ENCODE measurements at places on chromosomes 3 and 15.

GRCh38 chr3:162799910-162800309 is 1303.3 kb downstream of the OTOL1 start:
- DNase-seq = no peak

GRCh38 chr3:80308637-80309036 is 540.8 kb upstream of the ROBO1 start:
- DNase-seq = no peak

DNA sequence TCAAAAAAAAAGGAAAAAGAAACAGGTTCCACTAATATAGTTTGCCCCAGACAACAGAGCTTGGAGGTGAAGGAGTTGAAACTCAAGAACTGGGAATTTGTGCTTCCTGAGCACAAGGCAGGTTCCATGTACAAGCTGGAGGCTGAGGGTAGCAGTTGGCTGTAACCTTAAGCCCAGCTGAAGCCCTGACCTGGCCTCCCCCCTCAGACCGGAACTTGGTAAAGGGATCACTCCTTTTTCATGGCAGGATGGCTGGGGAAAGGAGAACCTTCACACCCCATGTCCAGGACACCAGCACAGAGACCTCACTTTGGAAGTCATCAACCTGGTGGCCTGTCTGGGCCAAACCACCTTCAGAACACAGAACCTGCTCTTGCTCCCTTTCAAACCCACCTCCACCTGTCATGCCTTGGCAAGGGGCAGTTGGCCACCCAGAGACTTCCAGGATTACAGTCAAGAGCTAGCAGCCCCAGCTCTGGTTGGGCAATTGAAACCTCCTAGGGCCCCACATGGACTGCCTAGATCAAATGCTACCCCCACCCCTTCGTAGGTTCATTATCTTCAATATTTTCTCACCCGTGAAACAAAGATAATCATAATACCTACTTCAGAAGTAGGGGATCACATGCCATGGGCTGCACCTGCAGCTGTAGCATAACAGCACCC is 3.5 kb downstream of the RPL29 start:
- DNase-seq = no peak

- no peak for DNase-seq
Observed at GRCh38 chr3:86949850-86950249, 41.1 kb downstream of the VGLL3 start.

- DNase-seq = no peak
Observed at GRCh38 chr3:59499000-59499399, 449.2 kb upstream of the CFAP20DC start.

DNA sequence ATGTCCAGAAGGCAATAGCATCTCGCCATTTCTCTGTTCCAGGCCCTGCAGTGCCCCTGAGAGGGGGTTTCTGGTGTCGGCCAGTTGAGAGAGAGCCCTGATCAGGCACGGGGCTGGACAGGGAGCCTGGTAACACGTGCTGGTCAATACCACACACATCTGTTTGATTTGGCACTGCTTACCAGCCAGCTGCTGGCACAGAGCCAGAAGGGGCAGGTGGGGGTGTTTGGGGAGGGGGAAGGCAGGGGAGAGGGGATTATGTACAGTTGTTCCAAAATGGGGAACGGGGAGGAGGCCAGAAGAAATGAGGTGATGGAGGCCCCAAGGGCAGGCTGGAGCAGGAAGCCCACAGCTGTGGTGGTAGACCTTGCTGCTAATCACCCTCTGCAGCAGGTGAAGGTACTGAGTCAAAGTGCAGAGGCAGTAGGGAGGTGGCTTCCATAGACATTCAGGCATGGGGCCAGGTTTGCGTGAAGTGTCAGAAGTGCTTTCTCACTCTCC is 153.5 kb upstream of the LPP start:
- DNase-seq = no peak

DNA sequence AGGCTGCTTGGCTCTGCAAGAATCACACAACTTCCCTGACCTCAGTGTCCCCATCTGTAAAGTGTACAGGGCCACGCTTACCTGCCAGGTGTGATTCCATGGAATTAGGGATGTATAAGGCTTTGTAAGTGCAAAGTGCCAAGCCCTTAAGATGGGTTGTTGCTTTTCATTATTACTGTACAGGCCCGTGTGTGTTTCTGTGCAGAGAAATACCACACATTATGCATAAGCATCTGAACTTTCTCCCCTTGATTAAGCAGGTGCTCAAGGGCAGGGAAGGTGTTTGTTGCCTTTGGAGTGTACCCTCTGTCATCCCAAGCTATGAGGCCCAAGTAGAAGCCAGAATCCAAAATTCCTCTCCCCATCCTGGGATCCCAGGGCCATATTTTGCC is 13.6 kb upstream of the HRH1 start:
- DNase-seq = no peak

- no peak for DNase-seq
Observed at GRCh38 chr3:111311709-111312235, 230.2 kb upstream of the CD96 start.

DNA sequence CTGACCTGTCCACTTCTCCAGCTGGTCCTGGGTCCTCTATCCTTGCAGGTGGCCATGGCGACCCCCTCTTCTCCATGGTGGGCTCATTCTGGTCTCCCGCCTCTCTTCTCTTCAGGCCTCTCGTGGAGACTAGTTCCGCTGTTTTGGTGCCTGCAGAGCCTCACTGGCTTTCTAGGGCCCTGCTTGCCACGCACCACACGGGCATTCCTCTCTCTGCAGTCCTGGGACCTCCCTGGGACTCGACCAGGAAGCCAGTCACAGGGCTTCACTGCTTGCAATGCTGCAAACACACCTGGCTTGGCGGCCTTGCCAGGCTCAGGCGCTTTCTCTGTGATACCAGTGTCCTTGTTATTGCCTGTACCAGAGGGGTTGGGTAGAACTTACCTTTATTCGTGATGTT is 9.1 kb downstream of the SLC28A1 start:
- DNase-seq = no peak

GRCh38 chr15:91921188-91921842 is 67.8 kb downstream of the SLCO3A1 start:
- no peak for DNase-seq

GRCh38 chr15:80695099-80695910 is at the start of gene ABHD17C:
Gene ABHD17C, plus strand, starts transcription at chr15:80695310. Its CDS starts 120 bp downstream, at chr15:80695430.
- peak; percentile 82 for DNase-seq

DNA sequence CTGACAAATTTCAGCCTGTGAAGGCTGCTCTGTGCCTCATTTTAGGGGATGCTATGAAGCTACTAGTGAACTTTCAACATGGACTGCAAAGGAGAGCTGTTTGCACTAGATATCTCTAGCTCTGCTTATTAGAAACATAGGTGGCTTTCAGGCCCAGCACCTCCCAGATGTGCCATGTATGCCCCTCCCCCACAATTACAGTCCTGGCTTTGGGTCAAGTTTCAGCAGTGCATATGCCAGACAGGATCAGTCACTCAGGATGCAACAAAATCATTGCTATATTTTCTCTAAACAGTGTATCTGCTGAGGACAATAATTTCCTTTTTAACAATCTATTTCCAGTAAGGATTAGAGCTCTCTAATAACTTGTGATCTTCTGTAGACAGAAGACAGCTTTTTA is 178.8 kb upstream of the STAC start:
- no peak for DNase-seq

DNA sequence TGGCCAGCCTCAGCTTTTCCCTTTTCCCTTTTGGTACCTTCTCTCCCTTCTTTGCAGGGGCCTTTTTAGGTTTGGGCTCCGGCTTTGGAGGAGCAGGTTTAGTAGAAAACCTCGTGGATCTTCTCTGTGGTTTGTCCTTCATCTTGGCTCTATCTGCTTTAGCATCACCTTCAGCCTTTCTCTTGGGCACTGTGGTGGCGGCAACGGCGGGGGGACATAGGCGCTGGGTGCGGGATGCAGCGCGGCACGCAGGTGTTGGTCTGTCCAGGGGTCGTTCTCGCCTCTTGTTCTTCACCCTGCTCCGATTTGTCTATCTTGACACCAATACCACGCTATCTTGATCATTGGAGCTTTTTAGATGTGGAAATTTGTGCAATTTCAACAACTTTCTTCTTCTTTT is 64.5 kb upstream of the SMAD3 start:
- DNase-seq = no peak

GRCh38 chr3:33473813-33474212 is 33.6 kb upstream of the UBP1 start:
- no peak for DNase-seq

GRCh38 chr15:62066663-62067447 is at the start of gene C2CD4A:
Gene C2CD4A, plus strand, starts transcription at chr15:62066977. Its CDS starts 637 bp downstream, at chr15:62067614.
- peak; percentile 39 for DNase-seq

GRCh38 chr3:98690876-98691275 is 72.3 kb upstream of the ST3GAL6 start:
- DNase-seq = no peak

- no peak for DNase-seq
Observed at GRCh38 chr15:32818758-32819447, 101.1 kb downstream of the GREM1 start.

DNA sequence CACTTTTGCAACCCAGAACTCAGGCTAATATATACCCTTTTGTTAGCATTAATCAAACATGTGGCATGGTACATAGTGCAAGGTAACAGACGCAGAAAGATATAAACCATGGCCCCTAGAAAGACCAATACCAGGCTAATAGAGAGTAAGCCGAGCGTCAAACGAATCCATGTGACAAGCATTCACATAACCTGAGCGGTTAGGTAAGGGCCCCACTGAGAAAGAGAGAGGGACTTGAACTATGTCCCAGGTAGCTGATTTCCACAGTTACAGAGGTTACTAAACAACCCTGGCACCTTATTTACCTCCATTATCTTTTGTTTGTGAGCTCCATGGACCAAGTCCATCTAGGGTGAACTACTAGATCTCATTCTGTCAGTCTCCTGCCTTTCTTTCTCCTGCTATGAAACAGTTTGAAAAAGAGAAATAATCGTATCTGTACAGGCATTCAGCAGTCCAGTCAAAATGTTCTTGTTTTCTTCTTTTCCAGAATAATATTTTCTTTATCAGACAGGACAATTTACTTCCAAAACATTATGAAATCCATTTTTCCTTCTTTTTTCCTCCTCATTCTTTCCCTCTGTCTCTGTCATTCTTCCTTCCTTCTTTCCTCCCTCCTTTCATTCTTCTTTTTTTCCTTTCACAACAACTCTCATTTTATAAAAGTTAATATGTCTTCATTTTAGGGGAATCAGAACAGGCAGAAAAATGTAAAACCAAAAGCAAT is 30.5 kb upstream of the TNFSF10 start:
- DNase-seq = no peak

GRCh38 chr3:12744326-12744725 is 14.7 kb downstream of the TMEM40 start:
- DNase-seq = no peak

- no peak for DNase-seq
Observed at GRCh38 chr3:152302521-152303021, 33.8 kb downstream of the MBNL1 start.

DNA sequence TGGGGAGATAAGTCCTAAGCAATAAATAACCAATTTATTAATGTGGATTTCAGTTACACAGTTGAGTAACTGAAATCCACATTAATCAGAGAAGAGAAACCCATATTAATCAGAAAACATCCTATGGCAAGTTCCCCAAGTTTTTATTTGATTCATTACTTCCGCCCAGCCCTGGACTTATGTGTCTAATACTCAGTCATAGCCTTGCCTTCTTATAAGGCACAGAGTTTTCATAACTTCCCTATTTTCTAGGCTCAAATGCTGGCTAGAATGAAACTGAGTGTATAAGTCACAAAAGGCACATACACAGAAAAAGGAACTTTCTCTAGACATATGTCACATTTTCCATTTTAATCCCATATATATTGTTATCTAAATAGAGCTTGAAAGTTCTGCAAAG is 28.8 kb downstream of the CD47 start:
- DNase-seq = peak; percentile 23

GRCh38 chr15:45759936-45760335 is 125.1 kb downstream of the SQOR start:
- DNase-seq = no peak

DNA sequence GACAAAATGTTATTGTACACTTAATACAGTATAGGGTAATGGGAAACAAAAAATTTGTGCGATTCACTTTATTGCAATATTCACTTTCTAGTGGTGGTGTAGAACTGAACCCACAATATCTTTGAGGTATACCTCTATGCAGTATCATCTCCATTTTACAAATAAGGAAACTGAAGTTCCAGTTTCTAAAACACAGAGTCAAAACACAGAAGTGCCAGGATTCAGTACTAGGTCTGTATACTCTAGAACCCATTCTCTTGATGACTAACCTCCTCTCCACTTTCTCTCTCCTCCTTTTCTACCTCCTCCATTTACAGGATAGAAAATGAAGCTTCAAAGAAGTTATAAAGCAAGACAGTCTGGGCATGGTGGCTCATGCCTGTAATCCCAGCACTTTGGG is 62.2 kb downstream of the MB21D2 start:
- DNase-seq = no peak

GRCh38 chr3:37489355-37489754 is 315.0 kb upstream of the LRRFIP2 start:
- DNase-seq = no peak

DNA sequence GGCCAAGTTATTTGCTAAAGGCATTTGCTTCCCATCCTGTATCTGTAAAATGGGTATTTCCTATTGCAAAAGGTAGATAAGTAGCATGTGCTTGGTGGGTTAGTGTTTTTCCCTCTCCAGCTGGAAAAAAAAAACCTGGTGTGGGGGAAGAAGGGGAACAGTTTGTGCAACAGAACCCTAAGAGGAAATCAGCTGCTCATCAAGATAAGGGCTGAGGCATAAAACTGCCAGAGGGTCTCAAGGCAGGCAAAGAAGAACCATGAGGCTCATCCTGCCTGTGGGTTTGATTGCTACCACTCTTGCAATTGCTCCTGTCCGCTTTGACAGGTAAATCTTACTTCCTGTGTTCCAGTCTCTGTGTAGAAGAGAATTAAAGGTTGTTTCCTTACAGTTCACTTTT is at the start of gene CPA3:
Gene CPA3, plus strand, starts transcription at position 248 of the 400 bp plus-strand sequence. Its CDS starts 12 bp downstream, at position 260.
- DNase-seq = no peak

GRCh38 chr15:63044645-63045464 is 2.3 kb downstream of the TPM1 start:
- no peak for DNase-seq

GRCh38 chr15:57865294-57865693 is 158.8 kb downstream of the POLR2M start:
- peak; percentile 14 for DNase-seq

- DNase-seq = no peak
Observed at GRCh38 chr3:14225421-14225820, 46.8 kb downstream of the LSM3 start.

- DNase-seq = peak; percentile 92
Observed at GRCh38 chr3:149812606-149813366, at the start of gene RNF13. Gene RNF13, plus strand, starts transcription at chr3:149813215. Its CDS starts 32,812 bp downstream, at chr3:149846027.

DNA sequence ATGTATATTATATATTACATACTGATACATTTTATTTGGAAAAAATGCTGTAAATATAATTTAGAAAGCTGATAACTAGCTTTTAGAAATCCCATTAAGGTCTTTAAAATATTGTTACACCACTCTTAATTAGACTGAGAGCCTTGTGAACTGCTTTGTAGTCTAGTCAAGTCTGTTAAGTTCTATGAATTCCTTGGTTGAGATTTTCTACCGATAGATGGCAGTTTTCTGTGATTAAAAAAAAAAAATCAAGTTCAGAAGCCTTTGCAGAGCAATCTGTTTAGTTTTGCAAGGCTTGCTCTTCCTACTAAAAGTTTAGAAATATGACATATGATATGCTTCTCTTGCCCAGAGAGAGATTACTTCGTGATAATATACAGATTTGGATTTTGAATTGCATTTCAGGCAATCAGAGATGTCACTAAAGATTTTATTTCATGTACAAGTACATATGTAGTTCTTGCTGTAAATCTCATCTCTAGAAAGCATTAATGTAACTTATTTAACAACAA is 60.4 kb upstream of the SLITRK3 start:
- DNase-seq = no peak

All from GM10248 (cell line).